Stimulated activated CD8-positive, alpha-beta memory T cell treated with anti-CD3 and anti-CD28 coated beads, Interleukin-7, amount 100 ng/mL, for 4 hours (primary cell): ENCODE measurements at places on chromosomes 6 and 20.

DNA sequence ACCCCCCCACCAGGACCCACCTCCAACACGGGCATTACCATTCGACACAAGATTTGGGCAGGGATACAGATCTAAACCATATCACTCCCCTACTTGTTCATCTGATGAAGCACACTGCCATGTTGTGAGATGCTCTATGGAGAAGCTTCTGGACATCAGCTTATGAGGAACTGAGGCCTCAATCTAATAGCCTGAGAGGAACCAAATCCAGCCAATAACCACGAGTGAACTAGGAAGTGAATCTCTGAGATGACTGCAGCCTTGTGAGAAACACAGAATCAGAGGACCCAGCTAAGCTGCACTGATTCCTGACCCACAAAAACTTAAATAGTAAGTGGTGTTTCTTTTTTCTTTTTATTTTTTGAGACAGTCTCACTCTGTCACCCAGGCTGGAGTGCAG, 21.6 kb upstream of the ZBTB2 start:
- no peak for DNase-seq

DNA sequence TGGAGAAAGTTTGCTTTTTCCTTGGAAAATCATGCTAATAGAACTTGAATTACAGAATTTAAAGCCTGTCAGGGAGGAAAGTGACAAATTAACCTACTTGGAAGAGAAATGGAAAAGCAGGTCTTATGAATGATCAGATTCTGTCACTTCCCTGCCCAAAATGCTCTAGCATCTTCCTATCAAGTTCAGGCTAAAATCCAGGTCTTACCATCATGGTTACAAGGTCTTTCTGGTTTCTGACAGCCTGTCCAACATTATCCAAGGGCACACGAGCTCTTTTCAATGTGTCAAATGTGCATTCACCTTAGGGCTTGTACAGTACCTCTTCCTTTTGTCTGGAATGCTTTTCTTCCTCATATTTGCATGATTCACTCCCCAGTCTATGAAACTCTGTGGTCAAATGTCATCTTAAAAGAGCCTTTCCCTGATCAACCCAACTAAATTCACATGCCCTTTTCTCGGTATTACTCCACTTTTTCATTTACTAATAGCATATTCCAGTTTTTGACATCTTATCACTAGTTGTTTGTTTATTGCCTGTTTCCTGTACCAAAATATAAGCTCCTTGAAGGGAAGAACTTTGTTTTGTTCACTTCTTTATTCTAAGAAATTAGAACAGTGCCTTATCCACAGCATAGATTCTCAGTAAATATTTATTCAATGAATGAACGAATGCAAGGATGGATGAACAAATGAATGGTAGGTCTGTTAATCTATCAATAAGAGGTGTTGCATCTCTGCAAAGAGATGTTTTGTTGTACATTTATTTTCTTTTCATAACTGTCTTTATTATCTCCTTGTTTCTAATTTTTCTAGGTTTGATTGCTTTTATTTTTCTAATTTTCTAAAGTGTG, 139.5 kb downstream of the BCAS1 start:
- DNase-seq: no peak

- no peak for DNase-seq
Observed at GRCh38 chr20:51171141-51171540, 148.2 kb upstream of the KCNG1 start.

DNA sequence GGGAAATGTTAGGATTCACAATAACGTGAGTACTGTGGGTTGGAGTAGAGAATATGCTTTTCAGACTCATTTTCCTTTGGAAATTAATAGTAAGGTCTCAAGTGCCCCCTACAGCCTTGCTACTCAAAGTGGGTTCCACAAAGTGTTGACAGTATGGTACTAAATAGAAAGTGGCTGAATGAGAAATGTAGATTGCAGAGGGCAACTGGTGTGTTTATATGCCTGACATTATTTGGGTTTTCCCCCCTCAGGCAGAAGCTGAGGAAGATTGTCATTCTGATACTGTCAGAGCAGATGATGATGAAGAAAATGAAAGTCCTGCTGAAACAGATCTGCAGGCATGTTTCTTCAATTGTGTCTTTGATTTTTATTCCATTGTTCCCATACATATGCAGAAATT, 5.6 kb downstream of the FBXO9 start:
- DNase-seq: no peak

DNA sequence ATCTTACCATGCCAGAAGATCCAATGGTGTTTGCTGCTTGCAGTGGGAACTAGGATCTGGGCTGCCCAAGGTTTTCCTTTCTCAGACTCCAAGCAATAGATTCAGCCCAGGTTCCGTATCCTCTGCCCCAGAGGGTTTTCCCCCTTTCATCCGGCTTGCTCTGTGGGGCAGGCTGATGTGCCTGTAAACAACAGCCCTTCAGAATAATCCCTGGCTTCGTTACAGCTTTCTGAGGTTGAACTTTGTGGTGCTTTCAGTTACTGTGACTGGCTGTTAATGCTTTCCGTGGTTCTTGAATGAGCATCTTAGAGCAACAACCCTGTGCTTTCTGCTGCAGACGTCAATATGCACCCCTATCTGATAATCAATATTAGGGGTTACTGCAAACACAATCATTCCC, 400.4 kb downstream of the BTBD3 start:
- DNase-seq: no peak

GRCh38 chr20:54086507-54087039, 16.2 kb upstream of the BCAS1 start:
- no peak for DNase-seq

- no peak for DNase-seq
Observed at GRCh38 chr6:157998707-157999167, 17.1 kb downstream of the SYNJ2 start.
